ENCODE measurements at places on chromosomes 1 and 21.
A peak's percentile ranks its signal among the peaks of the same experiment; 100 is the strongest.

- no peak for DNase-seq
Measured at GRCh38 chr1:237672748-237673147, 218.0 kb downstream of the ZP4 start.

GRCh38 chr1:171644805-171645483 is 7.5 kb downstream of the MYOC start:
- peak; percentile 25 for DNase-seq

- no peak for DNase-seq
Measured at GRCh38 chr1:234607109-234608024, 2.6 kb downstream of the IRF2BP2 start.

- no peak for DNase-seq
Measured at GRCh38 chr1:28002600-28002999, 42.8 kb downstream of the XKR8 start.

- no peak for DNase-seq
Measured at GRCh38 chr1:168161459-168161858, 17.3 kb upstream of the TIPRL start.

- DNase-seq, result no peak
Measured at GRCh38 chr1:204523605-204524215, 7.5 kb downstream of the MDM4 start.

DNA sequence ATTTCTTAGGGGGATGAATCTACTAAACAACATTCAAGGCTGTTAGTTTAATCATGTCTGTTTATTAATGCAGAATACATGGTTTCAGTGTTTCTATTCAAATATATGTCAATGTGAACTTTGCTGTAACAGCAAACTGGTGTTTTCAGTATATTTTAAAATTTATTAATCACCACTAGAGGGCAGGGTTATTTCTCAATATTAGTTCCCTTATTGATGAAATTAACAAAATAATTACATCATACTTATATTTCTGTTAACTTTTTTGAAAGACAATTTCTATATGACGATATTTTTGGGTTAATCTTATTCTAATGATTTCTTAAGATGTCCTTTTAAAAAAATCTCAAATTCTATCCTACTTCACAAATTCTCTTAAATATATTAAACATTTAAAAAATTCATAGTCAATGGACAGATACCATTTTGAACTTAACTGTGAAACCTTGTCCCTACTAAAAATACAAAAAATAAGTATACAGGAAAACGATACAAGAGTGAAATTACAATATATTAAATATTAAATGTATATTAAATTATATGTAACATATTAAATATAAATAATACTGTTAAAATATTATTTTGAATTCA is 1034.1 kb upstream of the PRMT6 start:
- DNase-seq, result no peak

GRCh38 chr1:81679942-81680341 is 120.8 kb upstream of the ADGRL2 start:
- DNase-seq, result no peak

GRCh38 chr1:172339842-172340241 is 80.6 kb upstream of the C1orf105 start:
- no peak for DNase-seq

GRCh38 chr1:85321237-85321964 is 45.0 kb upstream of the BCL10 start:
- no peak for DNase-seq

DNA sequence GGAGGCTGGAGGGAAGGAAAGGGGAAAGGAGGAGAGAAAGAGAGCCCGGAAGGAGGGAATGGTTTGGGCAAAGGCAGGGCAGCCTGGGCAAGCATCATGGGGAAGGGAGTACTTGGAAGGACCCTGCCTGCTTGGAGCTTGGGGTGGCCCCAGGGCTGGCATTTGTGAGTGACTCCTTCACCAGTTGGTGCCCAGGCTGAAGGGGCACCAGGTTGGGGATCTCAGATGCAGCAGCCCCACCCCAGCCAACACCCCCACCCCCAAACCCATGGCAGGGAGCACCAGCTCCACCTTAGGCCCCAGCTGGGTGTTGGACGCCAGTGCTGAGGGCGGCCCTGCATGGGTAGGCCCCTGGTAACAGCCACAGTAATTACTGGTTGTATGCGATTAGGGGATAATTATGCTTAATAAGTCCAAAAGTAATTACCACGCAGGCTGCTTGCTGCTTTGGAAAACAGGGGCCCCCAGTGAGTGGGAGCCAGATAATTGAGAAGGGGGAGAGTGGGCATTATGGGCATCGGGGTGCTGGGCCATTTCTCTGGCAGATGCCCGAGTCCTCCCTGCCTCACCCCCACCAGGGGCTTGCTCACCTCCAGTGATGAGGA is 78.3 kb downstream of the VWA5B1 start:
- no peak for DNase-seq

DNA sequence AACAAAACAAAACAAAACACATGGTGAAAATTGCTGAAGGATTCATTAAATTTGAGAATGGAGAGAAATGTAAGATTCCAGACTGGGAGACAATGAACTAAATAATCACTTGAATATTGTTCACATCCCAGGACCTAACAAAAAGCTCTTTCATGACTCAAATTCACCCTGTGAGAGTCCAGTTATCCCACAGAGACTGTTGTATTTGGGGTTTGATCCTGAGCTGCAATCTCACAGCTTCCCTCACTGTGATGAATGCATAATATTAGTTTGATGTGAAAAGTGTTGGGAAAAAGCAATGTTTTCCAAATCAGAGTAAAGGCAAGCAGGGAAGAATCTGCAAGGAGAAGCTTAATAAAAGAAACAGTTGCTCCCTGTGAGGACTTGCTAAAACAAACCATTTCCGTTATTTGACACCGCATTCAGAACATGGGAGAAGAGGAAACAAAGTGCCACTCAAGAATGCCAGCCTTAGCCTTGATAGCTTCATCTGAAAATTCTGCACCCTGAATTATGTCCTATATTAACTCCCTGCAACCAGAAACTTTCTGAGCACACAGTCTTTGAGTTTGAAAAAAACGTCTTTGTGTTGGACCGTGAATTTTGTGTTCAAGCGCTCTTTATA is 208.8 kb downstream of the DAB1 start:
- DNase-seq, result no peak

DNA sequence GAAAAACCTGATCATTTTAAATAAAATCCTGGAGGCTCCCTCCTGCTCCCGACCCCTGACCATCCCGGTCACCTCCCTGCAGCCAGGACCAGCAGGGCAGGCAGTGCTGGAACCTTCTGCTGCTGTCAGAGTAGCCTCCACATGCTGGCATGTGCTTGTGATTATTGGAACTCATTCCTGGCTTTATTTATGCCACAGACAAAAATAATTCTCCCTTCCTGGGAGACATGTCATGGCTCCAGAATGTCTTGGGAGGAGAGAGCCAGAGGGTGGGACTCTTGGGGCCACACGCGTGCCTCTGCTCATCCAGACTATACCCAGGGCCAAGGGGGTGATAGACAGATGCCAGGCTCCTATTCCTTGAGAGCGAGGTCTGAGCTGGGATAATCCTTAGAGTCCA is 183.6 kb upstream of the RAB4A start:
- DNase-seq, result no peak
